T-helper 1 cell (primary cell): ENCODE measurements at places on chromosomes 3 and 15.

DNA sequence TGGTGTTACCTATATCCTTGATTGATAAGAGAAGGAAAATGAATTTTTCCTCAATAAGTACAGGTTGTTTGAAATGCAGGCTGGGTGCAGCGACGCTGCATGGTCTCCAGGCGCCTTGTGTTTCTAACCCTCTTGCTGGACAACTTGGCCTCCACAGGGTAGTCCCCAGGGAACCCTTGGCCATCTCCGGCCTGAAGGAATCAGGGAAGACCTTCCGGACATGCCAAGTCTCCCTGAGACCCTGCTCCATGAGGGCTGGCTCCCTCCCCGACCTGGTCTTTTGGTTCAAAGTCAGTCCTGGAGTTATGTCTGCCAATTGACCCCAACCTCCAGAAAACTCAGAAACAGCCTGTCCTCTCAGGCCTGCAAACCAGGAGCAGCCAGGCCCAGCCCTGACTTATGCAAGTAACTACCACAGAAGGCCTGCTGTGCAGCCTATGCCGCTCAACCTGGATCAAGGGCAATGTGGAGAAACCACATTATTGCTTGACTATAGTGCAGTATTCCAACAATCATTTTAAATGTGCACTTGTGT lies 98.3 kb downstream of the LIPC start:
- no peak for DNase-seq

- no peak for DNase-seq
Observed at GRCh38 chr3:63824309-63824708, 5.2 kb downstream of the C3orf49 start.

DNA sequence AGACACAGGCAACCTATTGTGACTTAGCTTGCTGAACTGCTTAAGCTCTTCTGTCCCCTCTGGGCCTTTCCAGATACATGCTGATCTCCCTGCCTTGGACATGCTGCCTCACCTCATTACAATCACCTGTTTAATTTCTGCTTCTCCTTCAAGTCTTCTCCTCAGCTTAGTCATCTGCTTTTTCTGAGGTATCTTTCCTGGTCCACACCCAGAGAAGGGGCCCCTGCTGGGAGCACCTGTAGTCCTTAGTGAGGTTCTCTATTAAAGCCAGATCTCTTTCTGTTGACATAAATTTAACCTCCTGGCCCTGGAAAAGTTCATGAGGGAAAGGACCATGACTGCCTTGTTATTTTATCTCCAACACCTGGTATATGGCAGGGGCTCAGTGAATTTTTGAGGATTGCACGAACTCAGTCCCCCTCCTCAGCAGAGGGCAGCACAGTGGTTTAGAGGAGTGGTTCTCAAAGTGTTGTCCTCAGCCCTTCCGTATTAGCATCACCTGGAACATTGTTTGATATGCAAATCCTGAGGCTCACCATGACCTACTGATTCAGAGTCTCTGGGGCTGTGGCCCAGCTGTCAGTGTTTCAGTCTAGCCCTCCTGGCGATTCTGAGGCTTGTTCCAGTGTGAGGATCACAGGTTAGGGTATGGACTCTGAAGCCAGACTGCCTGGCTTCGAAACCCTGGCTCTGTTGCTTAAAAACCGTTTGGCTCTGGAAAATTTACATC lies 12.7 kb downstream of the COL6A6 start:
- no peak for DNase-seq

DNA sequence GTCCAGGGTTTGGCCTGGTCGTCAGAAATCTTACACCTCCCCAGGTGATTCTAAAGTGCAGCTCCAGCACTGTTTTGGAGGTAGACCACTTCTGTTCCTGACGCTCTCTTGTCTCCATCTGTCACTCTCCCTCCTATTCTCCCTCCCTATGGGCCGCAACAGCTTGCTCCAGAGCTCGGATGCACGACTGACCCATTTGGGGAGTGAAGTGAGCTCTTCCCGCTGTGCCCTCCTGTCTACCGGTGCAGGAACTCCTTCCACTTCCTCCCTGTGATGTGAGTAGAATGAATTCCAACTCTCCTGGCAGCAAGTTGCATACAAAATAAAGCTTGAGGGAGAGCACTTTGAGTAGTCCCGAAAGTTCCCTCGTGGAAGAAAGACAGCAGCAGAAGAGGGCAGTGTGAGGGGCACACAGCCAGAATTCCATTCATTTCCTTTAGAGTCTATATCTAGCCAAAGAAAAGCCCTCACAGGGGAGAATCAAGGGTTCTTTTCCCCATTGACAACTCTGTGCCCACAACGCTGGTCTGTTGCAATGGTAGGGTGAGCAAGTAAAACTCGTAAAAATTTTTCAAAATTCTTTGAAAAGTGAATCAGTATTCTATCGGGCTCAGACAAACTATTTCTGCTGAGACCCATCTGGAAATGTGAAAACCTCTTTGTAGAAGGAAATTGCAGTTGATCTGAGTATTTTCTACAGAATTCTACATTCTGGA lies 39.9 kb upstream of the BDH1 start:
- no peak for DNase-seq

DNA sequence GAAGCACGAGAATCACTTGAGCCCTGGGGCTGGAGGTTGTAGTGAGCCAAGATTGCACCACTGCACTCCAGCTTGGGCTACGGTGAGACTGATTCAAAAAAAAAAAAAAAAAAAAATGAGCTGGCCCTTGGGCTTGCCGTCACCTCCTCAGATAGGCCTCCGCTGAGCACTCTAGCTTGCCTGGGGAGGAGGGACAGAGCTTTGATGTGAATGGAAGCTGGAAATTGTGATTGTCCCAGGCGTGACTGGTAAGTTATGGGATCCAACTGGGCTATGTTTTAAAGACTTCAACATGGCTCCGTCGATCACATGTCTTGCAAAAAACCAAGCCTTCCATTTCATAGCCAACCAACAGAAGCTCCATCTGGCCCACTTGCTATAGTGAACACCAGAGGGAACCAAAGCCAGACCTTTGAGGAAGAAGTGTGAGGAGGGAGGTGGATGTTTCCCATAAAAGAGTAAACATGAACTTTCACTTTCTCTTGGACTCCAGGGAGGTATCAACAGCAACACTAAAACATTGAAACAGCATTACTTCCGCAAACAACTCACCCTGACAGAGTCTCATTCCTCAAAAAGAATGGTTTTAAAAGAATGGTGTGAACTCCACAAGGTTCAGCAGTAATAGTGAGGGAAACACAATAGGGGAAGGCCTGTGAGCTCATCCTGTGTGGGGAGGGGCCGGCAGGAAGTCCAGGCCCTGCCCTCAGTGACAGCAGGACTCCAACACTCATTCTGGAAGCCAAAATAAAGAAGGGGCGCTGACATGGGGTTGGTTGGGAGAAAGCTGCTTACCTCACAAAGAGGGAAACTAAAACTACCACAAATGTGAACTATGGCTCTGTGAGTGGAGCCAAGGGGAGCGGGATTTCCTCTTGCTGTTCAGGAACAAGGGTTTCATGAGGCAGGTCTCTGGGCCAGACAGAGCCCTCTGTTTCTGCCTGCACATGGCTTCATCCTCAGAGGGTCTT lies 59.2 kb upstream of the IL12A start:
- no peak for DNase-seq

DNA sequence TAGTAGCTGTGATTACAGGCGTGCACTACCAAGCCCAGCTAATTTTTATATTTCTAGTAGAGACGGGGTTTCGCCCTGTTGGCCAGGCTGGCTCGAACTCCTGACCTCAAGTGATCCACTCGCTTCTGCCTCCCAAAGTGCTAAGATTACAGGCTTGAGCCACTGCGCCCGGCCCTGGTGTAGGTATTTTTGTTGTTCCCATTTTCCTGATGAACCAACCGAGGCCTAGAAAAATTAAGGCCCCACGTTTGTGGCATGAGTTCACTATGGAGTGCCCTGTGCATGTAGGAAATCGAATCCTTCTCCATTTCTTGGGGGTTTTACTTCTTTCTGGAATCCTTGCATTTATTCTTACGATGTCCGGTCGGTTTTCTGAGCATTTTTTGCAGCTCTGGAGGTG lies 14.3 kb upstream of the TATDN2 start:
- no peak for DNase-seq

DNA sequence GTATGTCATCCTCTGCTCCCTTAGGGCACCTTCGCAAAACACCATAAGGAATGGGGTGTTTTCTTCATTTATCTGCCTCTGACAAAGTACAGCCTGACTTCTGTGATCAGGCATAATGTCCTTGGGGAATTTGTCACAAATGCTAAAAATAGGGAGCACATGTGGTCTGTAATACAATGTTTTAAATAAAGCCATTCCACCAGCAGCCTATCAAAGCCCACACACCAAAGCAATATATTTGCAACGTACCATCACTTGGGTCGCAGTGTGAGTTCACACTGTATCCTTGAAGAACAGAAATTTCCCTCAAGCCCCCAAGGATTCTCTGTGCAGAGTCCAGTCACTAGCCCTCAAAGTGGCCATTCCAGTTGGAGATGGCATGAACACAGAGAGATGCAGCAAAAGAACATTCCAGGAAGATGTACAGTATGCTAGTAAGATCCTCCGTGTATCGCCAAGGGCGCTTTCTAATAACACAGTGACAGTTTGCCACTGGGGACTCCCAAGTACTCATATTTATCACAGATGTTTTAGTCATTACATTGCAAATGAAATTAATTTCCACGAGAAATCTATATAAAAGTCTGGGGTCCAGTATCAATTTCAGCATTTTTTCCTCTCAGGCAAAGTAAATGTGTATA lies 246.7 kb downstream of the MCTP2 start:
- no peak for DNase-seq

- no peak for DNase-seq
Observed at GRCh38 chr15:89777073-89777751, 1.1 kb downstream of the MESP2 start.

DNA sequence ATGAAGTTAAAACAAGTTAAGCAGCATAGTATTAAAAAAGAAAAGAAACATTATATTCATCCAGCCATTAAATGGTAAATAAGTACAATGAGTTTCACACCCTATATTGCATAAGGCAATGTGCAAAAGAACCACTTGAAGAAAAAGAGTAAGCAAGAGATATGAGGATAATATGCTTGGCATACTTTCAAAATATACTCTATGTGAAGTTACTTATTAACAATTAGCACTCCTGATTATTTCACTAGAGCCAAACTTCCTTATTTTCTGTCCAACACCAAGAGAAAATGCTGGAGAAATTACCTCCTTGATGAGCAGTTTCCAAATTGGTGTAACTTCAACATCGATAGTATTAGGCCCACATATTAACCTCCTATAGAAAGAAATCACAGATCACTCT lies 63.7 kb downstream of the ATP13A4 start:
- DNase-seq, result no peak

- no peak for DNase-seq
Observed at GRCh38 chr3:189689625-189690024, 58.4 kb downstream of the TP63 start.

DNA sequence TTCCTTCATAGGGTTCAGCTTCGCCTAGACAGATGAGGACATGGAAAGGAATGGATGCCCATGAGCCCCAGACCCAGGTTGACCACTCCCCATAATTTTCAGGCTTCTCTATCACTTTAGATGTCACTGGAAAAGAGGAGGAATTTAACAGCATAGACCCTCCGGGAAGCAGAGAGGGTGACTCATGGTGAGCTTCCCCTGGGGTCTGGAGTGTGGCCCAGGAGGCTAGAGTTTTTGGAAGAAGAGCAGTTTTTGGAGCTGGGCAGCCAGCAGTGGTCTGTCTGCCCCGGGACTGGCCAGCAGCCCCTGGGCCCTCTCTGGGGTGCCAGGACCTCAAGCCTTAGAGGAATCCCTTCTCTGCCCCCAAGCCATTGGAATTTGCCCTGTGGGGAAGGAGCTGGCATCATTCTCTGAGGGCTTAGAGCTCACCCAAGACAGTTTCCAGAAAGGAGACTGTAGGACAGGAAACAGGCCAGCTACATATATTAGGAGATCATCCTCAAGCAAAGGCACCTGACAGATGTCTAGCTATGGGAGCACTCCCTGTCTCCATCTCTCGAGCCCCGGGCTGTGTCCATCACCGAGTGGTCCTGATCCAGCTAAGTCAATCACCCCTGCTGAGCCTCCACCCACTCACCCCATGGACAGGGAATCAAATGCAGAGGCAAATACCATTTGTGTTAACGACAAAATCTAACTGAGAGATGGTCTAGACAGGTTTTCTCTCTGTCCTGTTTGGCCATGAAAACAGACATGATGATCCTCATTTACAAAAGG lies 67.3 kb downstream of the MEGF11 start:
- no peak for DNase-seq

GRCh38 chr3:61562042-61562720 lies 810 bp downstream of the PTPRG start:
- DNase-seq, result no peak

DNA sequence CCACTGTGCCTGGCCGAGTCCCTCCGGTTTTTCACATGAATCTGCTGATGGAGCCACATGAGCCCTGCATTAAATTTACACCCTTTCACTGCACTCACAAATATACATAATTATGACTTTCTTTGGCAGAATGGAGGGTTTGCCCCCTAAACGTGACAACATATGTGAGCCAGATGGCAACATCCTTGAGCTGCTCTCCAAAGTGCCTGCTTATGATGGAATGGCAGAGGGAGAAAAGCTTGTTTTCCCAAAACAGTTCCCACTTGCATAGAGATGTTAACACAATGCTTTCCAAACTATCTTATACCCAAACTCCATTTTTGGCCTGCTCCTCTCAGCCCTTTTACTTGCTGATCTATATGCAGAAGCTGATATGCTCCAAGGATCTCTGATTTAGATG lies 54.9 kb downstream of the ABCC5 start:
- no peak for DNase-seq

DNA sequence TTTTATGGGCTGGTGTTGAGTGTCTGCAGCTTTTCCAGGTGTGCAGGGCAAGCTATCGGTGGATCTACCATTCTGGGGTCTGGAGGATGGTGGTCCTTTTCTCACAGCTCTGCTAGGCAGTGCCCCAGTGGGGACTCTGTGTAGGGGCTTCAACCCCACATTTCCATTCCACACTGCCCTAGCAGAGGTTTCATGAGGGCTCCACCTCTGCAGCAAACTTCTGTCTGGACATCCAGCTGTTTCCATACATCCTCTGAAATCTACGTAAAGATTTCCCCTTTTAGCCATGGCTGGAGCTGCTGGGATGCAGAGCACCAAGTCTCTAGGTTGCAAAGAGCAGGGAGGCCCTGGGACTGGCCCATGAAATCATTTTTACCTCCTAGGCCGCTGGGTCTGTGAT lies 11.6 kb downstream of the RFX7 start:
- no peak for DNase-seq

DNA sequence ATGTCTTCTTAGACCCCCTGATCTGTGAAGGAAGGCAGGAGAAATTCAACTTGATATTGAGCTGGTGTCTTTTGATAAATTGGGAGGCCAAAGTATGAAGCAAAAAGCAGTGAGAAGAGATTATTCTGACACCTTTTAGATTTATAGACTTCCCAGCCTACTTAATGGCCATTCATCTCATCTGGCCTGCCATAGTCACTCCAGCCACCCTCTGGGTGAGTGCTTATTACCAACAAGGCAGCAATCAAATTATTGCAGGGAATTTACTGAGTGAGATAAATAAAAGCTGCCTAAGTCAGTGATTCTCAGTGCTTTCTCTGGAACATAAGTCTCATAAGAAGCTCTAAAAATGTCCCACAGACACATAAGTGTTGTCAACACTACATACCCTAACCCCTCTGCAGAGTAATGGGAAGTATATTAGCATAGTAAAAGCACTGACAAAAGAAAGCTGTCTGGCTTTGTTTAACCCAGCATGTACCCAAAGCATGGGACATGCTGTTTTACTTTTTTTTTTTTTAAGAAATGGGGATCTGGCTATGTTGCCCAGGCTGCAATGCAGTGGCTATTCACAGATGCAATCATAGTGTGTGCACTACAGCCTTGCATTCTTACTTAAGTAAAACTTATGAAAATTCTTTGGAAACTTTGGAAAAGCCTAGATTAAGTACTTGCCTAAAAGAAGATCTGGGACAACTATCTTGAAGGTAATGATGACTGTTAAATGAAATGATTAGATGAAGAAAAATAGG lies 725.3 kb downstream of the TUSC7 start:
- no peak for DNase-seq
